ENCODE measurements at places on chromosomes 11 and 22.
A peak's percentile ranks its signal among the peaks of the same experiment; 100 is the strongest.

DNA sequence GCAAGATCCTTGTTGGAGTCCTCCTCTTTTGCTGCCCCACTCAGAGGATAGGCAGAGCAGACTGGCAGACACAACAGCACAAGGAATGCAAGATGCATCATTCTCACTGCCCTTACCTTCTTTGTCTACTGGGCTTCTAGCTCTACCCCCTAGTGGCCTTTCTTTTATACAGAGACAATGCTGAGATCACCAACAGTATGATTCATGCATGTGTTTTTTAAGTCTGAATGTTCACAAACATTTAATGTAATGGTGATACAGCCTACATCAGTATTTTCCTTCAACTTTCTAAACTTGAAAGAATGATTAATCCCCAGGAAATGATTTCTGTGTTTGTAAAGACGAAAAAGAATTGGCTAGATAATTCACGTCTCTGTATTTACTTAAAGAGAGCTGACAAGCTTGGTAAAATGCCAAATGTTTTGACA is at the start of gene MMP10:
TSS of gene MMP10 (minus strand) at position 138 of the 428 bp plus-strand sequence. CDS start at position 101, 37 bp downstream.
- peak; percentile 61 for DNase-seq

GRCh38 chr11:27830206-27830605 is 130.0 kb upstream of the BDNF start:
- DNase-seq = no peak

GRCh38 chr11:118806400-118806799 is 15.4 kb upstream of the DDX6 start:
- no peak for DNase-seq

DNA sequence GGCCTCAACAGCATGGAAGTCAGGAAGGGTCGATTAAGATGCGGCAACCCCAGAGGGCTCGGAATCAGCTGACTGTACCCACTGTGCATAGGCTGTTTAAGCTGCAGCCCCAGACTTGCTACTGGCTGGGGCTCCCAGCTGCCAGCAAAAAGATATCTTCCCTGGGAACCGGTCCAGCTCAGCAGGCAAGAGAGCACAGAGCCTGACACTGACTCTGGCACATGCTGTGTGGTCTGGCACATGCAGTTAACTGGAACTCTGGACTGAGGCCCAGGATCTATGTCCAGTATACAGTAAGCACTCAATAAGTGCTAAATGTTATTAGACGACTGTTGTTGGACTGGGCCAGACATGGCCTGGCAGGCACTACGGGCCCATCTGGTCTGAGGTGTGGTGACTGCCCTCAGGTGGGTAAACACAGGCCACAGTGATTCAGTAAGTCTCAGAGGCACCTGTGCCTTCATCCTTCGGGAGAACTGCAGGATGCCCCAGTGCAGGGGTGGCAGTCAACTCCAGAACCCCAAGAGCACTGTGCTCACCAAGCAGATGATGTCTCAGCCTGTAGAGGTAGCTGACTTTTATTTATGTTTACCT is 87.6 kb downstream of the LARGE1 start:
- no peak for DNase-seq
